ENCODE measurements at places on chromosomes 4 and X.
A peak's percentile ranks its signal among the peaks of the same experiment; 100 is the strongest.

DNA sequence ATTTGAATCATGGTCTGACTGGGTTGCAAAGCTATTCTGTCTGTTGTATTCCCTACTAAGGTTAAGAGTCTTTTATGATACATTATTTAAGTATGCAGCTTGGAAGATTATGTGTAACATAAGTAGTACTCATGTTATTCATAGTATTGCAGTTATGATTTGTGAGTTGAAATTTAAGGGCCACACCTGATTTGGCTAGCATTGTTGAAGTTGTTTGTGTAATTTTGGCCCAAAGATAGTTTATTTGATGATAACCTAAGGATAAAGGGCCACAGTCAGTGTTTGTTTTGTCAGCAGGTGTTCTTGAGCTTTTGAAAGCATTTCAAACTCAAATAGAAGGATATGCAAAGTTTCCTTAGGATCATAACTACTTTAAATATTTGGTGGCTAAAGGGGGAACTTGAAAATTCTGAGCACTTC is 38.9 kb downstream of the NUDT9 start:
- DNase-seq = peak; percentile 15

- no peak for DNase-seq
Observed at GRCh38 chrX:154059729-154060245, 37.7 kb downstream of the MECP2 start.

GRCh38 chr4:6291784-6292297 is 22.2 kb downstream of the WFS1 start:
- peak; percentile 13 for DNase-seq

DNA sequence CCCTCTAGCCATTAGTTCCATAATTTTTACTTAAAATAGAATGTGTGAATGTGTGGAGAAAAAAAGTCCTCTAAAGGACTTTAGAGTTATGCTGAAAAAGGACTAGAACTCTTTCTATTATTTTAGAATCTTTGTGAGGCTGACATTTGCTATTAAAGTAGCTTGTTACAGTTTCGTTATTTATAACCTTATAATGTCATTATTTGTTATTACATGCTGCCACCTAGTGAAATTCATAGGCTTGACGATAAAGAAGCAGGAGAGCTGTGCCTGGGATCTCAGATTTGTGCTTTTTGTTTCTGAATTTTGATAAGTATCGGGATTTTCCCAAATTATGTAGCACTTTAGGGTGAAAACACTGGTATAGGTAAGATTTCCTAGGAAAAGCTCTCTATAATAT is 38.5 kb upstream of the TAPT1 start:
- peak; percentile 78 for DNase-seq

- DNase-seq = no peak
Observed at GRCh38 chrX:118189000-118189399, 72.4 kb upstream of the KLHL13 start.

DNA sequence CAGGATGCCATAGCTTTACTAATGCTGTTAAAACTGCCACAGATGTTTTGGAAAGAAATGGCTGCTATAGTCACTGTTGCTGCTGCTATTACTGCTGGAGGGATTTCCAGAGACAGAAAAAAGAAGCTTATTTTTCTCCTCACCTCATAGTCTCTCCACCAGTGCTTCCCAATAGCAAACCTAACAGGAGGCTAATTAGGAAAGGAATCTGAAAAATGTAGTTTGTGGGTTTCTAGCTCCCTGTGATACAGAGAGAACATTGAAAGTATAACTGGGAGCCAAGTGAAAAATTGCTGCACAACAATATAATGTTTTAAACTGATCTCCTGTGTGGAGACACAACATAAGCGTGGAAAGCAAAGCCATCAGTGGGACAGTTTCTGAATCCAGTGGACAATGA is 8.6 kb upstream of the TSPAN7 start:
- DNase-seq = no peak

GRCh38 chrX:137545711-137546651 is 19.9 kb upstream of the ZIC3 start:
- no peak for DNase-seq

- no peak for DNase-seq
Observed at GRCh38 chr4:127182687-127183086, 450.1 kb upstream of the INTU start.

- no peak for DNase-seq
Observed at GRCh38 chrX:149628768-149629167, 2.8 kb downstream of the TMEM185A start.

GRCh38 chr4:8266088-8266487 is 3.5 kb upstream of the HTRA3 start:
- DNase-seq = no peak

- no peak for DNase-seq
Observed at GRCh38 chr4:112253382-112254000, 21.9 kb downstream of the AP1AR start.

GRCh38 chrX:131783555-131784308 is 239.4 kb upstream of the STK26 start:
- no peak for DNase-seq

GRCh38 chr4:41485041-41485440 is 52.9 kb upstream of the LIMCH1 start:
- no peak for DNase-seq

- peak; percentile 3 for DNase-seq
Observed at GRCh38 chr4:97496298-97496873, 646.9 kb downstream of the STPG2 start.

DNA sequence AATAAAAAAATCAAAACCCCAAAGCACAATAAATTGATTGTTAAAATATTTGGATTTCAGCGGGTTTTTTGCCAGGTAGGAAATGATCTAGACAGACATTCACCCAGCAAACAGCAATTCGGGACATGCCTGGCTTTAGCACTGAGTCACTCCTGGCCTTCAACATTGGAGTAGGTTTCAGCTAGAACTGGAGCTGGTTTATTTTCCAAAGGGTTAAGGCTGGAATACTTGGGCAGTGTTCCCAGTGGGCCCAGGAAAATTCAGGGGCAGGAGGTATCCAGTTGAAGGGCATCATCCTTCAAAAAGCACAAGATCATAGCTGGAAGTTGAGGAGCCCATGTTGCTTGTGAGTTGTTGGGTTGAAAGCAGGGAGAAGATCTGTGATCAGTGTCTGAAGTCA is 41.0 kb downstream of the TXLNG start:
- DNase-seq = no peak

DNA sequence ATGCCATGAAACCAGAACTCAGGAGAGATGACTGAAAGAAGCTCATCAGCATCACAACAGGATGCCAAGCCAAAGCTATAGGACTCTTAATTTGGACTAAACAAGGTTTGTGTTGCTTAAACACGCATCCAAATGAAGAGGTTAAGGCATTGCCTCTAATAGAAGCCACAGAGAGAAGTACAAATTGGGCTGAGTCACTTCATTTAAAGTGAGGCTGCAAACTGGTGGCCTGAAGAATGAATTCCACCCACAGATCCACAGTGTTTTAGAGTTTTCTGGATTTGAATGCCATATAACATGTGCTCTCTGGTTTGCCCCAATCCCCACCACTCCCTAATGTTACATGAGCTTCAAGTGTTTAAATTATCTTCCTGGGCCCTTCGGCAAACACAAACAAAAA is 103.5 kb downstream of the FIP1L1 start:
- DNase-seq = no peak

- no peak for DNase-seq
Observed at GRCh38 chr4:105196523-105197145, 50.0 kb downstream of the TET2 start.

- DNase-seq = peak; percentile 13
Observed at GRCh38 chr4:150501009-150501727, 80.8 kb upstream of the MAB21L2 start.

DNA sequence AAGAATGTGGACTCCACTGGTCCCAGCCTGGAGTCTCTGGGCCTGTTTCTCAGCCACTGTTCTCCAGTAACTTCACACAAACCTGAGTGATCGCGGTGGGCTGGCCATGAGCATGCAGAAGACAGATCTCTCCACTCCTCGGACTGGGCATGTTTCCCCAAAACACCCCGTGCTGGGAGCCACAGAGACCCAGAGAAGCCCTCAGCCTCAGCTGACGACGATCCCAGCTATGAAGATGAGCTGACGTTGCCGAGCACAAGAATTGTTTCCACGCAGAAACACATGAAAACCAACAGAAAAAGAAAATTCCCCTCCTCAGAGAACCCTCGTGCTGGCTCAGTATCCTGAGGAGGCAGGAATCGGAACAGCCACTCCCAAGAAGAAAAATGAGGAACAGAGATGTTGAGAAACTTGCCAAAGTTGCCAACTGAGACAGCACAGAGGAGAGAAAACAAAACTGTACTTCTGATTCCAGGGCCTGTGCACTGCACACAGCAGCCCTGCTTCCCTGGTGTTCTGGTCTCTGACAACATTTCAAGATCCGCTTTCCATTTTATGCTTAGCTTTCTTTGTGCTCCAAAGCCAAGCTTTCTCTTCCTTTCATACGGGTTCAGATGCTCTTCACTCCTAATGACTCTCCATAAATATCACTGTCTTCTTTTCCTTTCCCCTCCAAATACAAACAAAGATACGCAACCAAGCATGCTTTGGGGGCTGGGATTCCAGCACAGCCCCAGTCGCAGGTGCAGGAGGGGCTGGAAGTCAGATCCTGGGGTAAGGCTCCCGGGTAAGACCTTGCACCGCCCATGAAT is 81.4 kb downstream of the IRF2 start:
- DNase-seq = no peak

- peak; percentile 94 for DNase-seq
Observed at GRCh38 chr4:174283507-174284471, at the start of the genes CEP44 and FBXO8. CEP44 (plus strand) TSS chr4:174283911; CDS start chr4:174299122, 15,211 bp downstream. FBXO8 (minus strand) TSS chr4:174283667; CDS start chr4:174263092, 20,575 bp downstream.

GRCh38 chr4:109412776-109413175 is 20.8 kb upstream of the SEC24B start:
- no peak for DNase-seq

DNA sequence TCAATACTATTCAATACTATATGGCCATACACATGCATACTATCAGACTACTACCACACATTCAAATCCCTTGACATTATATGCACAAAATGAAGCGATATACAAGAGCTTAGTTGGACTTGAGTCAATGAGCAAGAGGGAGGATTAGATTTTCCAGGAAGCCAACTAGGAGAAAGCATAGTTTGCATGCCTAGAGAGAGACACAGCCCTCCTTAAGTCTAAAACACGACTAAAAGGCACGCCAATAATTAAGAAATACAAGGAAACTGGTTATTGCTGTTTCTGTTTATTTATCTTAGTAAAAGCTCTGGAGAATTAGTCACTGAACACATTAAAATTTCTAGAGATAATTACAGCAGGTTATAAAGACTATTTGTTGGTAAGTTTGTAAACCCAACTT is 21.8 kb downstream of the MBNL3 start:
- DNase-seq = no peak

DNA sequence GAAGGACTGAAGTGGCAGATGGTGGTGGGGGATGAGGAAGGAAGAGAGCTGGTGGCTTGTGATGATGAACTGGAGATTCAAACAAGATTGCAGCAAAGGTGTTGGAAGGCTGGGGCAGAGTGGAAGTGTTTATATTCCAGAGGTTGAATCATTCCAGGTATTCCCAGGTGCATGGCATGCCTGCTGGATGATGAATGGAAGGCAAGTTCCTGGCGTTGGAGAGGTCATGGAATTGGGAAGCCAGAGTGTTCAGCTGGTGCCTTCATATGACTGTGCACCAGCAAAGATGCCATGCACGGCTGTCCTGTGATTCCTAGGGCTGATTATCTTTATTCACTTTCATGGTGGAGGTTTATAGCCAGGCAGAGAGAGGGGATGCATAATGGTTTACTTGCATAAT is 135.8 kb upstream of the PUDP start:
- no peak for DNase-seq

- no peak for DNase-seq
Observed at GRCh38 chr4:182695842-182696241, 221.3 kb downstream of the DCTD start.

GRCh38 chrX:69357317-69357716 is 146.8 kb upstream of the NALF2 start:
- no peak for DNase-seq

GRCh38 chr4:85744950-85745349 is 270.0 kb downstream of the ARHGAP24 start:
- DNase-seq = no peak

- no peak for DNase-seq
Observed at GRCh38 chr4:150694438-150694837, 112.5 kb downstream of the MAB21L2 start.

DNA sequence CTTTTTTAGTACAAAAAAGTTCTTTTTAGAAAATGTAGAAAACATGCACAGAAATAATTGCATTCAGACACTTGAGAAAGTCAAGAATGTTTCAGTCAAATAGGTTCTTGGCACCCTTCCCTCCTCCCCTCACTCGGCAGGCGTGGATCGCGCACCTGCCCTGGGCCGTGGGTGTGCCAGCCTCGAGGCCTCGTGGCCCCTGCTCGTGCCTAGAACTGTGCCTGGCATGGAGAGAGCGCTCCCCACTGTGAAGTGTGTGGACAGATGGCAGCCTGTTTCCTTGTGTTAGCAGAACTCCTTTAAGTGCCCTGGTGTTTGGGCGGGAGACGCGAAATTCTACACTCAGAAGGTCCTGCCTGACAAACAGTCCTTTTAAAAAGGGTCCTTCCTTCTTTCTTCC is 14.7 kb downstream of the RGS12 start:
- DNase-seq = no peak

DNA sequence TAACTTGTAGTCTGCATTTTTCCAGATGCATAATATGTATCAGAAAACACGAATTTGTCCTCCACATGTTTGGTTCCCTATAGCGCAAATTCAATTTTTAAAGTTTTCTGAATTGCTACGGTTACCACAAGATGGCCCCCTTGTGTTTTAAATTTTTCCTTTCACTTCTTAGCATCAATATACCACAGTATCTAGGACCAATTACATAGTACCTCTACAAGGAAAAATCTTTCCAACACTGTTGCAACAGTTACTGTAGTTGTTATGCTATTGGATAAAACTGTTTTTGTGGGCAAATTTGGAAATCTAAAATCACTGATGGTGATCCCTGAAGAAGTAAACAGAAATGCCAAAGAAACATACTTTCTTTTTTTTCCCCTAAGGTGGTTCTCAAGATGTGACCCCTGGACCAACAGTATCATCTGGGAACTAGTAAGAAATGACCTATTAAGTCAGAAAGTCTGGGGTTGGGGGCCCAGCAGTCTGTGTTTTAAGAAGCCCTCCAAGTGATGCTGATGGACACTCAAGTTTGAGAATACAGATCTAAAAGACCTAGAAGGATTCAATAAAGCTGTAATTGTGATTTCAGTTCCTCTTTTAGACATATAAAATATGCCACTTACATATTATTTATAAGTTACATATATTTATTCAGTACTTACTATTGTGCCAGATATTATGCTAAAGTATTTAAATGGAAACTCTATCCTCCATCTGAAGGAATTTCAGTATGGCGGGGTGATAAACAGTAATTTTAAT is 3.1 kb downstream of the ZGRF1 start:
- DNase-seq = peak; percentile 65

DNA sequence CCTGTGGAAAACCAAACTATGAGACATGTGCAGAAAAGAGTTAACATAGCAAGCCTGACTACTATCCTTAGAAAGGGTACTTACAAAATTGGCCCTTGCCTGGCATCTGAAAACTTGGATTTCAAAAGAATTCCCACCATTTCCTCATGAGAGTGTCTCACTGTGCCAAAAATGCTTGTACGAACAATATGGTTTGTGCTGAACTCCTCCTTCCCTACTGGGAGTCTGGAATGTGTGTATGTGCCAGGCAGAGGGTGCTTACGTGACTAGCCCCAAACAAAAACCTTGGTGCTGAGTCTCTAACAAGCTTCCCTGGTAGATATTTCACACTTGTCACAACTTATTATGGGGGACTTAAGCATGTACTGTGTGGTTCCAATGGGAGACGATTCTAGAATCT is 81.7 kb upstream of the GIMD1 start:
- no peak for DNase-seq

Measured in lung (tissue), 17 donors.